ENCODE measurements at places on chromosomes 2 and 18.

GRCh38 chr18:55838841-55839240 is 250.8 kb upstream of the TCF4 start:
- no peak for DNase-seq

- peak; percentile 79 for DNase-seq
Observed at GRCh38 chr2:26846334-26847306, 1.3 kb upstream of the DPYSL5 start.

DNA sequence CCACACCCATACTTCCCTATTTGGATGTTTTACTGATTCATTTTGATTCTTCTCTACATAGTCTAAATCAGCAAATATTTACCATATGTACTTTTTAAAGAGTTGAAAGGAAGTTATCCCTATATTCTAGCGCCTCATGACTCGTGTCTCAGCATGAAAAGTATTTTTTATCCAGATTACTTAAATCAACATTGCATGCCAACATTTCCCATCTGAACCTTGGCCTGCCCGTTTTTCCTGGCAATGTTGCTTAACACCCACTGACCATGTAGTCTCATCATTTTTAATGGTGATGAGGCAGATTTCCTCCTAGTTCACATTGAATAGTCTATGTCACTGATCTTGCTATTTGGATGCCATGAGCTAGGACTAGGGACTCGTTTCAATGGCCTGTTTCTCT is 13.2 kb upstream of the SCYGR5 start:
- no peak for DNase-seq

DNA sequence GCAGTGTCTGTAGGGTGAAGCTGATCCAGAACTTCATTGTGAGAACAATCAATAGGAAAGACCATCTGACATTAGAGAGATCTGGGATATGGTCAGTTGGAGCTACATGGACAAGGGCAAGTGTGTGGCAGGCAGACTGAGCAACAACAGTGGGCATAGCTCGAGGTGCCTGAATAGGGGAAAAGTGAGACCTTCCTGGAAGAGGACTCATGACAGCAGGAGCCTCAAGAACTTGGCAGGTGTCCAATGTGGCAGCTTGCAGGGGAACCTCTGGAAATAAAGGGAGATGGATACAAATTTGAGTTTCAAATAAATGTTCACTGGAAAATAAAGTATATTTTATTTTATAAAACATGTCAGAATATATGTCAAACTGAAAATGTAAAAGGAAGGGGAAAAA is 117.9 kb downstream of the TANC1 start:
- DNase-seq = no peak
